Stimulated activated CD8-positive, alpha-beta memory T cell treated with anti-CD3 and anti-CD28 coated beads, Interleukin-15, amount 100 ng/mL, for 4 hours (primary cell): ENCODE measurements at places on chromosomes 11 and 22.

GRCh38 chr11:115501502-115501892 lies 2.7 kb downstream of the CADM1 start:
- DNase-seq = no peak

- no peak for DNase-seq
Observed at GRCh38 chr11:121964591-121964990, 151.4 kb downstream of the BLID start.

DNA sequence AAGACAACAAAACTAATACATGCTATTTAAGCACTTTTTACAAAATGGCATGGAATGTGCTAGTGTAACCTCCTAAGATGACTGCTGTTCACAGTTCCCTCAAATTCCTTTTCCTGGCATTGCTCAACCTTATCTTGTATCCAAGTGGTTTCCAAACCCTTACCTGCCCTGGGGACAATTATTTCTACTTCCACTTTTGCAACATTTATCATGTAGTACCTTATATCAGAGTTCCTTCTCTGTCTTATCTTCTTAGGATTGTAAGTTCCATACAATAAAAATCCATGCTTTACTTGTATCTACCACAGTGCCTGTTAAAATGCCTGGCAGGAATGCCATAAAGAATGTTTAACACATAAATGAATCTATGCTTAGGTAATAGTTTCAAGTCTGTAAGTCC lies 109.2 kb upstream of the MTMR2 start:
- DNase-seq = no peak

DNA sequence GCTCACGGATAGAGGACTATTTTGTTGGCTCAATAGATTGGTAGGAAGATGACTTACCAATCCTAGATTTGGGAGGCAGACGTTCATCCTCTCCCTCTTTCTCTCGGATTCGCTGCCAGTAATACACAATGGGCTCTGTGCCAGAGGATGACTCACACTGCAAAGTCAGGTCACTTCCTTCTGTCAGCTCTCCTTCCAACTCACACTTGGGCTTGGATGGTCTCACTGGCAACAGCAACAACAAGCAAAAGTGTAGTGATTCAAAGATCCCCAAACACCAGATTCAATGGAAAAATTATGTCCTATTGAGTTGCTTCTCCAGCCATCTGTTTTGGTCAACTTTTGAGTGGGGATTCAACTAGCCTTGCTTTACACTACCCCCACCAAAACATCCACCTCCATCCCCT lies 21.7 kb upstream of the HSPA8 start:
- DNase-seq = no peak
